Activated CD4-positive, alpha-beta T cell treated with anti-CD3 and anti-CD28 coated beads for 36 hours (primary cell): ENCODE measurements at places on chromosomes 2 and 18. TPM values are rescaled to one million over a fixed set of nuclear protein-coding genes. Genes with fewer than 3 reads are reported as not detected.

DNA sequence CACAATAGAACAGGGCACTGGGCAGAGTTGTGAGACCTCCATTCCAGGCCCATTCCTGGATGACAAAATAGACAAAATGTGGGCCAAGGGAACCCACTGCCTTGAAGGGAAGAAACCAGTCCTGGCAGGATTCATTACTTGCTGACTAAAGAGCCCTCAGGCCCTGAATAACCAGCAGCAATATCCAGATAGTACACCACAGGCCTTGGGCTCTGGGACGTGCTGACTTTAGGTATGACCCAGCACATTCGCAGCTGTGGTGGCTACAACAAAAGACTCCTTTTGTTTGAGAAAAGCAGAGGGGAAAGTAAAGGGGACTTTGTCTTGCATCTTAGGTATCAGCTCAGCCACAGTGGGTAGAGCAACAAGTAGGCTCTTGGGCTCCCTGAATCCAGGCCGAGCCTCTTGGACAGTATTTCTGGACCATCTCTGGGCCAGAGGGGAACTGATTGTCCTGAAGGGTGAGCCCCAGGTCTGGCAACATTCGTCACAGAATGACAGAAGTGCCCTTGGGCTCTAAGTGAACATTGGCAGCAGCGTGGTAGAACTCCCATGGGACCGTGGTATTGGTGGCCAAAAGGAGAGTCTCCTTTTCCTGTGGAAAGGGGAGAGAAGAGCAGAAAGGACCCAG lies 89.9 kb upstream of the CD226 start:
- no peak overlapping the region for H3K4me3 ChIP-seq
- no peaks in the 10 kb centered on the region for H3K4me1 ChIP-seq
- DNase-seq: no peak
- H3K27me3 ChIP-seq: no peaks in the 10 kb centered on the region
- no peak overlapping the region for H3K27ac ChIP-seq
- peaks cover 31% of the 10 kb centered on the region for H3K36me3 ChIP-seq

DNA sequence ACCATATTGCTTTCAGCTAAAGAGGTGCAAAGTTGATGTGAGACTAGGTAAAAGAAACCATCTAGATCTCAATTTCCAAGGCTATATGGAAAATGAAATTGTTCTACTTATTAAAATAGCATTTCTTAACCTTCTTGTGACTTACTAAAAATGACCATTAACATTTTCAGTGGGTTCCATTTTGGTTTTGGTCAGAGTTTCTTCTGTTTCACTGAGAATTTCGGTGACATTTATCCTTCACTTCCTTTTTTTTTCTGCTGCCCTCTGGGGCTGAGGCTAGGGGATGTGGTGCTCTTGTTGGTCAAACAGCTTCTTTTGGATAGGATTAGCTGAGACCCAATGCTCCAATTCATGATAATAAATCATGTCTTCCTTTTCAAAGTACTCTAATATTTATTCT lies 44.3 kb upstream of the REL start:
- H3K4me3 ChIP-seq: no peak overlapping the region
- H3K27me3 ChIP-seq: peaks cover 4% of the 10 kb centered on the region
- no peaks in the 10 kb centered on the region for H3K36me3 ChIP-seq
- DNase-seq: no peak
- H3K27ac ChIP-seq: no peak overlapping the region

DNA sequence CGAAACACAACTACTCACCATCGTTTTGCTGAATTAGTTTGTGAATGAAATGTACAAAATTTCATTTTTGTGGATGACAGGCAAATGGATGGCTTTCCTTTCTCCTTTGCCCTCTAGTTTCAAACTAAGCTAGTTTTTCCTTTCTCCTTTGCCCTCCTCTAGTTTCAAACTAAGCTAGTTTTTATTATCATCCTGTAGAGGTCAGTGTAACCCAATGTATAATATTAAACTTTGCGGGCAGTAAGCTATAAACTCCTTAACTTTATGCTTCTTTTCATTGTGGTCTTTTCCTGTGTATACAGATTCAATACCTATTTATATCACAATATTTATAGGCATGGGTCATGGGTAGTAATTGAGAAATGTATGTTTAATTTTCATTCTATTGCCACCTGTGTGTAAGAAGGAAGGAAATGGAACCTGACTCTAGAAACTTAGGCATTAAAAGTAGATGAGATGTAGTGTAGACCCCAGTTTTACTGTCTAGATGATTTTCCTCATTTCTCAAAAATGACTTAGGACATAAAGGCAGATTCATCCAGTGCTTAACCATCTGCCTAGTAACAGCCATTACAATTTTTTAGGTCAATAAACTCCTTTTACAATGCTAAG lies 58.1 kb downstream of the MAP3K19 start:
- H3K36me3 ChIP-seq: no peaks in the 10 kb centered on the region
- DNase-seq: no peak
- no peak overlapping the region for H3K27ac ChIP-seq

DNA sequence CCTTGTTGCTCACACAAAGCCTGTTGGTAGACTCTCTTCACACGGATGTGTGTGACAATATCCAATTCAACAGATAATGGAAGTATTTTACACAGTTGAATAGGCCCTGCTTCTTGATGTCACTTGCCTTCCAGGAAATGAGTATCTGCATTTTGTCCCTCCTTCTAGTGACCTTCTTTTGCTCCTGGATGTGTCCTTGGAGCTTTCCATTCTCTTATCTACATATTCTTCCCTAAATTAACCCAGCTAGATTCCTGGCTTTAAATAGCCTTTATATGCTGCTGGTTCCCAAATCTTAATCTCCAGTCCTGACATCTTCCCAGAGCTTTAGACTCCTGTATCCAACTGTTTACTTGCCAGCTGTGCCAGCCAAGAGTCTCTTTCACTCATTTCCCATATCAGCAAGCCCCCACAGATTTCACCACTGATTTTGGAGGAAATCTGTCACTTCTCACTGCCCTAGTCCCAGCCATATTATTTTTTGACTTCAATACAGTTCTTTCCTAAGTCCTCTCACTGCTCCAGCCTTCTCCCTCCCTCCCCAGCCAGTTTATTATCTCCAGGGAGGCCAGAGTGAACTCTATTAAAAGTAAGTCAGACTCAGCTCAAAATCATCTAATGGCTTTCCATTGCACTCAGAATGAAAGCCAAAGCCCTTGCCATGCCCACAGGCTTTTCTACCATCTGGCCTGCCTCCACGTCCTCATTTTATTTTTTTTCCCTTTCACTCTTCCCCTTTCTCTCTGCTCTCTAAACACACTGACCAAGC lies 170.0 kb downstream of the PDE11A start:
- no peaks in the 10 kb centered on the region for H3K4me1 ChIP-seq
- no peak overlapping the region for H3K27ac ChIP-seq
- H3K27me3 ChIP-seq: peaks cover 2% of the 10 kb centered on the region
- H3K4me3 ChIP-seq: no peak overlapping the region
- DNase-seq: no peak

DNA sequence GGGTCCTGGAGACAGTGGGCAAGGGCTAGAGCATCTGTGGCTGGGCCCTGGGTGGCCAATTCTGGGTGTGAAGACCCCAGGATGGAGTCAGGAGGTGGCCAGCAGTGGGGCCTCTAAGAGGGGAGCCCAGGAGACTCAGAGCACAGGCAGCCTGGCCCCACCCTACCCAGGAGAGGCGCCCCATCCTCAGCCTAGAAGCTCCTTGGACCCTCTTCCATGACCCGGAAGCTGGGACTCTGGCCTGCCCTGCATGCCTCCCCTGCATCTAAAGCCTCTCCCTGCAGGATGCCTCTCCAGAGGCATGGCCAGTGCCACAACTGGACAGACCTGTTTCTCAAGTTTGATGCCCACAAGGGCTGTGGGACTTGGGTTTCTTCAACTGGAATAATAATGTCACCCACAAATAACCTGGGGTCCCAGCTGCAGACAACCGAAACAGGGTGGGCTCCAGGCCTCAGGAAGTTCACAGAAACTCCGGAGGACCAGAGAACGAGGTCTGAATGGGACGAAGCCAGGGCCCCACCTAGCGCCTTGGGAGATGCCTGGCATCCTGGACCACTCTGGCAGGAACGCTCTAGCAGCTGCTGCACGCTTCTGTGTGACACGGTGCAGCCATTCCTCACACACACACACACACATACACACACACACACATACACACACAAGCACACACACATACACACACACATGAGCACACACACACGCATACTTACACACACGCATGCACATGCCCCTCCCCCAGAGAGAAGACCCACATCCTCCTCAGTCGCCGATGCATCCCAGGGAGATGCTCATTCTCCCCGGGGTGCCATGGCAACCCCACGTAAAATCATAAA lies 16.4 kb downstream of the KCNIP3 start:
- no peaks in the 10 kb centered on the region for H3K36me3 ChIP-seq
- no peaks in the 10 kb centered on the region for H3K4me1 ChIP-seq
- no peak overlapping the region for H3K27ac ChIP-seq
- H3K27me3 ChIP-seq: no peaks in the 10 kb centered on the region

- H3K4me1 ChIP-seq: peaks cover 50% of the 10 kb centered on the region
- H3K27ac ChIP-seq: no peak overlapping the region
- no peaks in the 10 kb centered on the region for H3K36me3 ChIP-seq
- DNase-seq: no peak
Observed at GRCh38 chr2:221524158-221524557, 47.9 kb downstream of the EPHA4 start.

DNA sequence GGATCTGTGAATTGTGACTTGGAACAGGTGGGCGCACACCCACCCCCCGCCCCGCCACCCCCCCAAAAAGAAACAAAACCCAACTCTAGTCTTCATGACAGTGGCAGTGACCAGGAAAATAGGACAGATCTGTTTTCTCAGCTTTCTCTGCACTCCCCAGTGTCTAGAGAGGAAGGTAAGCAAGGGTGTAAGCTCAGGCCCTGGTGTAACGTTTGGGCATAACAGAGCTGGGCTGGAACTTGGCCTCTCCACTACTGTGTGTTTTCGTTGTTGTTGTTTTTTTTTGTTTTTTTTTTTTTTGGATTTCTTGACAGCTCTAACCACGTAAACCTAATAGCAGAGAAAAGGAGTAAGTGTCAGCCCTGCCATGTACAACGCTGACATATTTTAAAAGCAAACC lies 1160.8 kb downstream of the DPP10 start:
- H3K4me1 ChIP-seq: no peaks in the 10 kb centered on the region
- no peak for DNase-seq
- no peak overlapping the region for H3K4me3 ChIP-seq
- no peaks in the 10 kb centered on the region for H3K36me3 ChIP-seq

DNA sequence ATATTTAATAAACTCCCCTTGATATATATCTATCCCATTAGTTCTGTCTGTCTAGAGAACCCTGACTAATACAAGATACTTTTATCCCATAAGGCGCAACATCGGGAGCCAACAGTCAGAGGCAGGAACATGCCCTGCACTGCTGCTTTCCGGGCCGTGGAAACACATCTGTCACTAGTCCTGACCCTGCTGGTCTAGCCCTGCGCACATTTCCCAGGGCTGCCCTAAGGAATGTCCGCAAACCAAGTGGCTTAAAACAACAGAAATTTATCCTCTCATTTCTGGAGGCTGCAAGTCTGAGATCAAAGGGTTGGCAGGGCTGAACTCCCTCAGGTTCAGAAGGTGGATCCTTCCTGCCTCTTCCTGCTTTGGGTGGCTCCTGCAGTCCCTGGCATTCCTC lies 114.2 kb upstream of the TPO start:
- H3K4me1 ChIP-seq: peaks cover 2% of the 10 kb centered on the region
- DNase-seq: no peak
- no peaks in the 10 kb centered on the region for H3K27me3 ChIP-seq
- H3K4me3 ChIP-seq: no peak overlapping the region

The BCL11A gene
- 0.57 TPM for total RNA-seq

GRCh38 chr2:17935242-17935885 lies 56.9 kb downstream of the KCNS3 start:
- no peak overlapping the region for H3K4me3 ChIP-seq
- no peaks in the 10 kb centered on the region for H3K4me1 ChIP-seq
- no peak for DNase-seq
- no peaks in the 10 kb centered on the region for H3K36me3 ChIP-seq

The EGR4 gene
- total RNA-seq: 0.18 TPM

DNA sequence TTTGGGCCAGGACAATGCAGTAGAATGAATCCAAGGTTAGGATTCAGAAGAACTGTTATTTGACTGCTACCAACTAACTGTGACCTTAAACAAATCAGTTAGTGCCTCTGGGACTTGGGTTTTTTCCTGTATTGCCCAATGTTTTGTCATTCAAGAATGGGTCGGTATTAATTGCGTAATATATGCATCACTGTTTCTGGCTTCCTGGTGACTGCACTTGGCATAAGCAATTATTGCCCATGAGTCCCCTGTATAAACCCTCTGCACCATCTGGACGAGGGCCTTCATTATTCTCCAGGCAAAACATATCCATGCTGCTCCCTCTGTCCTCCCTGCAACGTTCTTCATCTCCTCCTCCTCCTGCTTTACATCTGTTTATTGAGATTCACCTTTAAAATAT lies 255.8 kb upstream of the LRRTM1 start:
- no peak overlapping the region for H3K4me3 ChIP-seq
- H3K4me1 ChIP-seq: no peaks in the 10 kb centered on the region
- H3K27me3 ChIP-seq: no peaks in the 10 kb centered on the region
- H3K27ac ChIP-seq: no peak overlapping the region
- no peaks in the 10 kb centered on the region for H3K36me3 ChIP-seq

GRCh38 chr2:170814533-170815230 lies 2.0 kb upstream of the GAD1 start:
- no peak for DNase-seq
- H3K27ac ChIP-seq: no peak overlapping the region
- peaks cover 36% of the 10 kb centered on the region for H3K4me1 ChIP-seq
- no peaks in the 10 kb centered on the region for H3K36me3 ChIP-seq
- H3K4me3 ChIP-seq: no peak overlapping the region

DNA sequence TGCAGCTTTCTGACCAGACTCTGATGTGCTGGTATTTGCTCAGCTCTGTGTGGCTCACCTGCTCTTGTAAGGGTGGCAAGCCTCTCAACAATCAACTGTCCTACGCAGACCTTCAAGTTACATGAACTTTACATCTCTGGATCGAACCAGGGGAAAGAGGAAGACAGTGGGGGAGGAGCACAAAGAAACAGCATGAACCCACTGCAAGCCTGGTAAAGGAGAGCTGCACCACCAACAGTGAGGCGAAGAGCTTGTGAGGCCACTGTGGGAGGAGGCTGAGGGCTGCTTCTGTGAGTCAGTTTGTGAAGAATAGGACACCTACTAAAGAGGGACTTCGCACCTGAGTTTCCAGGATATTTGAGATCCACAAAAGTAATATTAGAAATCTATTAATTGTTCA lies 18.8 kb upstream of the FAM110C start:
- no peak for DNase-seq
- no peak overlapping the region for H3K4me3 ChIP-seq
- no peak overlapping the region for H3K27ac ChIP-seq
- H3K36me3 ChIP-seq: no peaks in the 10 kb centered on the region

GRCh38 chr2:30580391-30580790 lies 133.3 kb downstream of the LCLAT1 start:
- peaks cover 5% of the 10 kb centered on the region for H3K4me1 ChIP-seq
- no peak overlapping the region for H3K4me3 ChIP-seq
- no peak overlapping the region for H3K27ac ChIP-seq
- DNase-seq: no peak
- H3K27me3 ChIP-seq: no peaks in the 10 kb centered on the region

DNA sequence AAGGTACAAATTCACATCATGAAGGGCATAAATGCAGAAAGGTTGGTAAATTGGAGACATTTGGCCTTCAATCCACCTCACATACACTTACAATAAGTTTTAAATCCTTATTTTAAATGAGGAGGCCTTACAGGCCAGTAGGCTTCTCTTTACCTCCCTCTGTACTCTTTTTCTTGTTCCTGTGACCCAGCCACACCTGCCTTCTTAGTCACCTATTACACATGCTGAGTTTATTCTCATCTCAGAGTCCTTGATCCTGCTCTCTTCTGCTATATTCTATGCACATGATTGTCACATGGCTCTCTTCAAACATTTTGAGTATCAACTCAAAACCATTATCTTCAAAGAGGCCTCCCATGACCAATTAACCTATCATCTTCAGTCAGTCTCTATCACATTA lies 491.5 kb downstream of the SATB2 start:
- no peaks in the 10 kb centered on the region for H3K36me3 ChIP-seq
- no peaks in the 10 kb centered on the region for H3K27me3 ChIP-seq
- no peaks in the 10 kb centered on the region for H3K4me1 ChIP-seq
- DNase-seq: no peak
